ENCODE measurements at places on chromosomes 5 and 9.

DNA sequence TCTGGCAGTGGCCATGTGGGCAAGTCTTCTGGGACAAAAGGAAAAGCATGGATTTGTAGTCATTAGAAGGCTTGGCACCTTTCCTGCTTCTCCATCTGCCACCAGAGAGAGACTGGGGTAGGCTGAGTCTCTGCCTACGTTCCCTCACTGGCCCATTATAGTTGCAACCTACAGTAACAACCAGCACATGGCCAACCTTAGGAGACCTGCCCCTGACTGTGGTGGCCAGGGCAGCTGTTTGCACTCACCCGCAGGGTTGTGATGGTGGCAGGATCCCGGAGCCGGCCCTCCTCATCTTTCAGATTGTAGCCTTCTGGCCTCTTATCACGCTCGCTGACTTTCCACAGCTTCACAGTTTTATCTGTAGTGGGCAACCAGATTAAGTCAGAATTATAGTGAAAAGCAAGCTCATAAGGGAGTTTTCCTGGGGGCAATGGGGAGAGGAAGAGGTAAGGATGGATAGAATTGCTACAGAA lies 174.9 kb upstream of the GPR151 start:
- no peak for DNase-seq

DNA sequence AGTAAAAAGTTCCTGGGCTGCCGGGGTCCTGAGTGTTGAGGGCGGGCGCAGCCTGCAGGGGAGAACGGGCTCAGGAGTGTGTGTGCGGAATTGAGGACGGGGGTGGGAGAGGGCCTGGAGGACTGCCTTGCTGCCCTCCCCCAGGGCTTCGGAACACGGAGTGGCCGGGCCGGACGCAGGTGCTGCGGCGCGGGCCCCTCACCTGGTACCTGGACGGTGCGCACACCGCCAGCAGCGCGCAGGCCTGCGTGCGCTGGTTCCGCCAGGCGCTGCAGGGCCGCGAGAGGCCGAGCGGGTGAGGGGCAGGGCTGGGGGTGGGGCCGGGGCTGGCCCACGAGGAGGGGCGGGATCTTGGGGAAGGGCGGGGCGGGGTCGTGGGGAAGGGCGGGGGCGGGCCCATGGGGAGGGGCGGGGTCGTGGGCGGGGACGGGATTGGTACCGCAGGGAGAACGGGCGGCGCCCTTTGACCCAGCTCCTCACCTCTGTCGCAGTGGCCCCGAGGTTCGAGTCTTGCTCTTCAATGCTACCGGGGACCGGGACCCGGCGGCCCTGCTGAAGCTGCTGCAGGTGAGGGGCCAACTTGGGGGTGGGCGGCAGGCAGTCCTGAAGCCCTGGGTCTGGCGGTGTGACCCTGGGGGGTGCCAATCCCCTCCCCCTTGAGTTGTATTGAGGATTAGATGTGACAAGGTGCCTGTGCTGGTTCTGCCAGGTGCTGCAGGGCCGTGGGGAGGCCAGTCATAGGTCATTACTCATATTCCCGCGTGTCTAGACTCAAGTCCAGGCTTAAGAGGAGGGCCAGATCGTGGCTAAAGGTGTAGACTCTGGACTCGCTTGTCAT lies 7.1 kb downstream of the FPGS start:
- DNase-seq: no peak

DNA sequence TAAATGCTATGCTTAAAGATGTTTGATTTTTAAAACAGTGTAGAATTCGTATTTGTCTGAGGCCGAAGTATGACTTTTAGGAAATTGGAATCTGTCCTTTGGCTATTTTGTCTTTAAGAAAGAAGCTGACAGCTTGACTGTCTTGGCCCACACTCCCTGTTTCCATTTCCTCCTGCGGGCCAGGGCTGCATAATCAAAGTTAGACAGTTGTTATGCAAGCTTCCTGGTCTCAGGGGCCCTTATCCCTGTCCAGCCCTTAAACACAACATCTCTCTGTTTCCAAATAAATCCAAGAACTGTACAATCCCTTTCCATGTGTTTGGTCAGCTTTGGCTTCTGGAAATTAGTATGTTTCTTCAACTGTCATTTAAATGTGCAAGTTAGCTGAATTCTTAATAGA lies 54.6 kb upstream of the ECM2 start:
- DNase-seq: peak; percentile 35

DNA sequence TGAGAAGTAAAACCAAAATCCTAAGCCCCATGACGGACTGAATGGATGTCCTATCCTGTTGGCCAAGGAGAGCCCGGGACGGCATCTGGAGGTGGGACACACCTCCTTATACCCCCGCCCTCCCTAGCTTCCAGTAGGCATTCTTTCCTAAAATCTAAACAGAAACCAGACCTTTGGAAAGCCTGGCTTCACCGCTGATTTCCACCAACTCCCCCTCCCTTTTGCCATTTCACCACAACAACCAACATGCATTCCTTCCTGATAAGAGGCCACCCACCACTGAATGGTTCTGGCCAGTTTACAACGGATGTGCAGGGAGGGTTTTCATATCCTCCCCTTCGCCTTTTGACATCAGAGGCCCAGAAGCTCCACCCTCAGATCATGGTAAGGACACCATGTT lies 9.2 kb upstream of the RARS1 start:
- no peak for DNase-seq

DNA sequence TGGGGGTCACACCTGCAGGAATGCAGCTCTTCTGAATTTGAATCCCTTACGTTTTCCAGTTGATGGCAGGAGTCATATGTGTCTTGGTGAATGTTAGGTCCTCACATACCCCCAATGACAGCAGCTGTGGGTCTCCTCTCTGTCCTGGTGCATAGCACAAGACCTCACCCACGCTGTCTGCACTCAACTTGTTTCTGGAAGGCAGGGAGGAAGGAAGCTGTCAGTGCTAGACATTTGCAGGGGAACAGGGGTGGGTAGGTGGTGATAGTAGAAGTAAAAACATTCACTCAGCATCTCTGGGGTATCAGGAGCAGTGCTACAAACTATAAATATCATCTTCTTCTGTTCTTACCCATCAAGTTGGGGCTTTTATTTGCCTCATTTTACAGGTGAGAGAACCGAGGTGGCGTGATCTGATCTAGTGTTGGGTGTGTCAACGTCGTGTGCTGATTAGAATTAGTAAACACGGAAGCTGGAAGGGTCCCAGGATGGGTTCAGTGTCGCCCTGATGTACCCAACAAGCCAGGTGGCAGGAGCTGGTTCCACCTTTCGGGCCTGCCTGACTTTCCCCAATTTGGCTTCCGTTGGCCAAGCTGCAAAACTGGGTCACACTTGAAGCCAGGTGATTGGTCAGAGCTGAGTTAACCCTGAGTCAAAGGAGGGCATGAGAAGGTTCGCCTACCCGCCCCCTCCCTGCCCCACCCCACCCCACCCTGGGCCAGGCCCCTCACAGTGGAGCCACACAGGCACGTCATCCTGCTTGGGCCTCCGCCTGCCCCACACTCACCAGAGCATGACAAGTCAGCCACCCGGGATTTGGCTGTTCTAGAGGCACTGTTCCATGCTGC lies 15.8 kb downstream of the ERGIC1 start:
- DNase-seq: no peak

DNA sequence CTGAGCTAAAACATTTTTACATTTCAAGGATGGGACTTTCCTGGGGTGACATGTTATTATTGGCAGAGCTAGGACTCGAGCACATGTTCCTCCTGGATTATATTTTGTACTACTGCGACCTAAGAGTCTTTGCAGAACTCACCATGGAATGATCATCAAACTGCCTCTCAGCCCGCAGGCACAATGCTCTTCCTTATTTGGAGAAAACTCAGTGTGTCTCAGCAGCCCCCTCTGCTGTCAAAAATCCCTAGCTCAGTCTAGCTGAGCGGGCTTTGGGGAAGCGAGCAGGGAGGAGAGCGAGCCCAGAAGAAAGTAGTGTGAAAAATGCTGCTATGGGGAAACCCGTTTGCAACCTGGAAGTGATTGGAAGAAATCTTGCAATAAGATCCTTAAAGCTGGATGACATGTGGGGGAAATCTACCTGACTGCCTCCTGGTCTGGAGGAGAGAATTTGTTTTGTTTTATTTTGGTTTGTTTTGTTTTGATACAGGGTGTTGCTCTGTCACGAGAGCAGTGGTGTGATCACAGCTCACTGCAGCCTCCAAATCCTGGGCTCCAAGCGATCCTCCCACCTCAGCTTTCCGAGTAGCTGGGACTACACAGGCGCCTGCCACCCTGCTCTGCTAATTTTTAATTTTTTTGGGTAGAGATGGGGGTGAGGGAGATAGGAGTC lies 89.9 kb upstream of the CLINT1 start:
- peak; percentile 77 for DNase-seq

DNA sequence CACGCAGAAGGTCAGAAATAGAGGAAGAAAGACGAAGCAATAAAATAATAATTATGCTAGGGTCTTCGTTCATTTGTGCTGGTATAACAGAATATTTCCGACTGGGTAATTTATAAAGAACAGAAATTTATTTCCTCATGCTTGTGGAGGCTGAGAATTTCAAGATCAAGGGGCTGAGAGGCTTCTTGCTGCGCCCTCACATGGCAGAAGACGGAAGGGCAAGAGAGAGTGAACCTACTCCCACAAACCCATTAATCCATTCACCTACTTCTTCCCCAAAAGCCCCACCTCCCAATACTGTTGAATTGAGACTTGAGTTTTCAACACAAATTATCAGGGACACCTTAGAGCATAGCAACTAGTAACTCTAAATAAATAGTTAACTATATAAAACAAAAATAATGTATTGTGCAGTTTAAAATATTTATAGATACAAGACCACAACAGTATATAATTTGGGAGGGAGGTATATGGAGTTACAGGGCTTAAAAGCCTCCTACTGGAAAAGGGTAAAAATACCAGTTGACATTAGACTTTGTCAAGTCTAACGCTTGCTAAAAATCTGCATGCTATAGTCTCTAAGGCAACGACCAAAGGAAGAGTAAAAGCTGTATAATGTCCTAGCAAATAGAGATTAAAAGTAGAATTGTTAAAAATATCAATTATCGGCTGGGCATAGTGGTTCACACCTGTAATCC lies 40.3 kb upstream of the NAA35 start:
- DNase-seq: no peak

GRCh38 chr9:95910023-95910707 lies 34.7 kb downstream of the ERCC6L2 start:
- DNase-seq: no peak

- DNase-seq: no peak
These were observed 11.6 kb upstream of the ABL1 start for GRCh38 chr9:130823435-130823834.

DNA sequence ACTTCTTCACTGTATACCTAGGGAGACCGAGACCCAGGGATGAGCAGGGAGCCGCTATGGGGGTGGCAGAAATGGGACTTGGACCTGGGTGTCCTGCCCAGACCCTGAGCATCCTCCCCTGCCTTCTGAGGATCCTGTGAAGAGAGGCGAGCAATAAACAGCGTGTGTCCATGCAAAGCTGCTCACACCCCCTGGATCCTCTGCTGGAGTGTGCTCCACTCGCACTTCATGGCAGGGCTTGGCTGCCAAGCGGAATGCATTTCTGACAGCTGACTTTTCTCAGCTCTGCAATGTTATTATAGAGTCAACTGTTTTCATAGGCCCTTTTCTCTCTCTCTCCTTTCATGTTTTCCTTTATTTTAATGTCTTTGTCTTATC lies 31.0 kb upstream of the ALDH1B1 start:
- DNase-seq: no peak

- no peak for DNase-seq
These were observed 219.8 kb upstream of the C9orf72 start for GRCh38 chr9:27792971-27793689.

Data from gastrocnemius medialis (tissue), 4 donors.